ENCODE measurements at places on chromosomes 2 and 18. TPM values are rescaled to one million over a fixed set of nuclear protein-coding genes. Genes with fewer than 3 reads are reported as not detected.

DNA sequence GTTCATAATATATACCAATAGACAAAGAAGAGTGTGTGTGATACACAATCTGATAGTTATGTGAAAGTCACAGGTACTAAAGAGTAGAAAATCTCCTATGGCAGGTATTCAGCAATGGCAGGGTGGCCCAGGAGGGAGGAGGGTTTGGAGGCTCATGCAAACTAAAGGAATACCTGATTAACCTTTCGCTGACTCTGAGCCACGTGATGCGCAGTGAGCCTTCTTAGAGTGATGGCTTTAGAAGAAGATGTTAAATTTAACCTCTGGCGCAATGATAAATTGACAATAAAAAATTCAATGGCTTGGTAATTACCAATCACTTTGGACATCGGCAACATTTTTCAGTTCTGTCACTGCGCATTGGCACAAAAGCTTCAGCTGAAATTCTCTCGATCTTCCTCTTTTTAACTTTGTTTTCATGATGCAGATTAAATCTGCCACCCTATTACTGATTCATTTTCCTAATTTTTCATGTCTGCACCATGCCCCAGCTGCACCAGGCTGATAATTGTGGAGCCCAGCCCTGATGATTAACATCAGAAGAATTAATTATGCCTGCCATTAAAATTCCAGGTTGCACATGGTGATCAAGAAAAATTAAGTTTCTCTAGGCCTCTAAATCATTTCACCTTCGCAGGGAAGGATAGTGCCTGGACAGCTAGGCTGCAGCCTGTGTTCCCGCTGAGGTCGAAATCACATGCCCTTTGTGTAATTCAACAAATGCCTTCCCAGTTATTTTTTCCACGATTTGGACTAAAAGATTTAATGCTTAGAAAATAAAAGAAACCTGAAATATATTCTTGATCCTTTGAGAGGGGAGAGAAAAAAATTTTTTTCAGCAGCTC lies 250.6 kb upstream of the HNRNPA3 start:
- H3K4me1 ChIP-seq: no peaks in the 10 kb centered on the region
- no peak for DNase-seq
- no peak overlapping the region for H3K4me3 ChIP-seq
- no peaks in the 10 kb centered on the region for H3K27me3 ChIP-seq

GRCh38 chr2:71554028-71554705 lies 100.8 kb downstream of the DYSF start:
- H3K27me3 ChIP-seq: no peaks in the 10 kb centered on the region
- no peak overlapping the region for H3K4me3 ChIP-seq
- H3K36me3 ChIP-seq: no peaks in the 10 kb centered on the region
- no peak overlapping the region for H3K27ac ChIP-seq
- H3K4me1 ChIP-seq: peaks cover 38% of the 10 kb centered on the region

- H3K27me3 ChIP-seq: no peaks in the 10 kb centered on the region
- peak overlapping the region; percentile 98 for H3K27ac ChIP-seq
- peak overlapping the region; percentile 68 for H3K4me3 ChIP-seq
- peaks cover 44% of the 10 kb centered on the region for H3K4me1 ChIP-seq
- H3K36me3 ChIP-seq: no peaks in the 10 kb centered on the region
These were observed 455 bp downstream of the PREPL start for GRCh38 chr2:44360749-44361329.

DNA sequence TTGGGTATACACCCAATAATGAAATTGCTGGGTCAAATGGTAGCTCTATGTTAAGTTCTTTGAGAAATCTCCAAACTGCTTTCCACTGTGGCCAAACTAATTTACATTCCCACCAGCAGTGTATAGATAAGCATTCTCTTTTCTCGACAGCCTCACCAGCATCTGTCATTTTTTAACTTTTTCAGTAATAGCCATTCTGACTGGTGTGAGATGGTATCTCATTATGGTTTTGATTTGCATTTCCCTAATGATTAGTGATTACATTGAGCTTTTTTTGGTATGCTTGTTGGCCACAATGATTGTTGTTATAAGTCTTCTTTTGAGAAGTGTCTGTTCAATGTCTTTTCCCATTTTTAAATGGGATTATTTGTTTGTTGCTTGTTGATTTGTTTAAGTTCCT lies 50.4 kb upstream of the EPAS1 start:
- no peaks in the 10 kb centered on the region for H3K27me3 ChIP-seq
- no peaks in the 10 kb centered on the region for H3K36me3 ChIP-seq
- no peak overlapping the region for H3K4me3 ChIP-seq
- no peaks in the 10 kb centered on the region for H3K4me1 ChIP-seq

- no peak overlapping the region for H3K4me3 ChIP-seq
- no peak overlapping the region for H3K27ac ChIP-seq
- H3K4me1 ChIP-seq: no peaks in the 10 kb centered on the region
- H3K36me3 ChIP-seq: no peaks in the 10 kb centered on the region
These were observed 211.9 kb downstream of the SOCS6 start for GRCh38 chr18:70500748-70501147.

GRCh38 chr2:44116319-44116718 lies 52.4 kb upstream of the PPM1B start:
- no peak for DNase-seq
- H3K36me3 ChIP-seq: no peaks in the 10 kb centered on the region
- no peak overlapping the region for H3K4me3 ChIP-seq
- H3K27ac ChIP-seq: no peak overlapping the region
- H3K4me1 ChIP-seq: no peaks in the 10 kb centered on the region

DNA sequence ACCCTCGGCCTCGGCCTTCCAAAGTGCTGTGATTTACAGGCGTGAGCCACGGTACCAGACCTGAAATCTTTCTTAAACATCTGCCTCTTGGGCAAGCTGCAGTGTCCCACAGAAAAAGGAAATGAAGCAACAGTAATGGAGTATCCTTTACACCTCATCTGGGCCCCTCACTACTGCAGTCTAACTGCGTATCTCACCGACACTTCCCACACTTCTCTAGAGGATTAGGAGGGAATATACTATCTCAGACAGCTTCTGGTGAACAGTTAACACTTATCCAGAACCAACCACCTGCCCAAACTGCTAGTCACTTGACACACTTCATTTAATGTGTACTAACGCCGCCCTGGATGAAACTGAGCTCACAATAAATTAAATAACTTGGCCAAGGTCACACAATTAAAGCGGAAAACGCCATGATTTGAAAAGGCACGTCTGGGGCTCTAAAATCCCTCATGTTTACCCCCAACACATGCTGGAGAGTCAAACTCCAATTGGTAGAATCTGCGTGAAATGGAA lies 993 bp downstream of the COX7A2L start:
- DNase-seq: no peak
- H3K27me3 ChIP-seq: no peaks in the 10 kb centered on the region
- peaks cover 41% of the 10 kb centered on the region for H3K4me1 ChIP-seq
- H3K4me3 ChIP-seq: peak overlapping the region; percentile 78

DNA sequence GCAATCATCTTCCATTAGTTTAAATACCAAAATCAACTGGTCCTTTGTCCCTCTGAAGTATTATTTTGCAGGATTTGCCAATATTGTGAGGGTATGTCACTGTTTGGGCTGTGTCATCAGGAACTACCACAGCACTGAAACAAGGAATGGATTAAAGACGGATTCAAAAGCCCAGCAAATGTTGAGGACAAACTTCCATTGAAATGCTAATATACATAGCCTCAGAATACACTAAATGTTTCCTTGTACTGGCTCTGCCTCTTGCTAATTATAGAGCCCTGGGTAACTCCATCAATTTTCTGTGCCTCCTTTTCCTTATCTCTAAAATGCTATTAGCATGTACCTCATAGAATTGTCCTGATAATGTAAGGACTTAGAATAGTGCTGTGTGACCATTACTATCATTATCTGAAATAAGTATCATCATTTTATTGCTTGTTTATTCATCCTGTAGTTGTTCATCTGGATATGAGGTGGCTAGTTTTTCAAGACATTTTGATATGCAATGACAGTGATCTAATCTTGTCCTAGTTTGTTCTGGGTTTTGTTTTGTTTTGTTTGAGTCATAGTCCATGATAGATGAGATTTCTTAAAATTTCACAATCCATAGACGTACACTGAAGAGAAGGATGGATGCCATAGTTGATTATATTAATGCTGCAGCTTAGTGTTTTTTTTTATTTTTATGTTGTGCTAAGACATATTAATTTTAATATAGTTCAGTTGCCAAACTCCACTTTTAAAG lies 333.4 kb upstream of the KCNH7 start:
- H3K27ac ChIP-seq: no peak overlapping the region
- DNase-seq: no peak
- no peaks in the 10 kb centered on the region for H3K27me3 ChIP-seq
- H3K4me3 ChIP-seq: no peak overlapping the region

DNA sequence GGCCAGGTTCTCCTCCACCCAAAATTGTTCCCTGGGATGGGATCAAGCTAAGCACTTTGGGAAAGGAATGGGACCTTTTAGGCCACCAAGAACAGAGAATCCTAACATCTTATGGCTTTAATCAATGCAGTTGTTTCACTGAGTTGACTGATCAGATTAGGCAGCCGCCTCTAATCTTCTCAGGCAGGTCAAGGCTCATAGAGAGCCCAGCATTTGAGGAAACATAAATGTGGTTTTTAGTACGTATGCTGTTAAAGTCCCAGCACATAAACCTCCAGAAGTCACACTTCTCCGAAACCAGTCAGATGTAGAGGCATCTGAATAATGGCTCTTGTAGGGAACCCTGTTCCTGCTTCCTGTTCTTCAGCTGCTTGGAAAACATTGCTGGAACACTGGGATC lies 99.5 kb upstream of the RMDN2 start:
- H3K36me3 ChIP-seq: no peaks in the 10 kb centered on the region
- no peak overlapping the region for H3K27ac ChIP-seq
- no peak overlapping the region for H3K4me3 ChIP-seq
- DNase-seq: no peak
- H3K27me3 ChIP-seq: no peaks in the 10 kb centered on the region

DNA sequence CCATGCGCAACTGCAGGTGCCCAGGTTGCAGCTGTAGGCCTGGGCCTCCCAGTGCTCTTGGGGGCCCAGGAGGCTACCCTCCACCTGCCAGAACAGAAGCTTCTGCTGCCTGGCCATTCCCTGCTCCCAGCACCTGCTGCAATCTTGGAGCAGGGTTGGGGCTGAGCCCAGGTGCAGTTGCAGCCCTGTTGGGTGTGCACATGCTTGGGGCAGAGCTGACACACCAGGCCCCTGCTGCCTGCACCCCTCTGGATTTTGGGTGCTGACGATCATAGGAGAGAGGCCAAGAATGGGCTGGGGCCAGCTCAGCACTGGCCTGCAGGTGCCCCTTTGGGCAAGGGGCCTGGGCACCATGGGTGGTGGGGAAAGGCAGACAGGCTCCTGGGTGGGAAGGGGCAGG lies 20.5 kb upstream of the SP140L start:
- no peak overlapping the region for H3K27ac ChIP-seq
- H3K4me1 ChIP-seq: no peaks in the 10 kb centered on the region
- H3K4me3 ChIP-seq: no peak overlapping the region
- DNase-seq: no peak

Gene NYAP2
- not detected for total RNA-seq

Gene HOXD10
- not detected for total RNA-seq

Gene CD8B2
- total RNA-seq: not detected

Gene PSME4
- 19.1 TPM for total RNA-seq

Gene ST6GAL2
- total RNA-seq: 0.52 TPM
